ENCODE measurements at places on chromosomes 7 and 10. TPM values are rescaled to one million over a fixed set of nuclear protein-coding genes. Genes with fewer than 3 reads are reported as not detected.

DNA sequence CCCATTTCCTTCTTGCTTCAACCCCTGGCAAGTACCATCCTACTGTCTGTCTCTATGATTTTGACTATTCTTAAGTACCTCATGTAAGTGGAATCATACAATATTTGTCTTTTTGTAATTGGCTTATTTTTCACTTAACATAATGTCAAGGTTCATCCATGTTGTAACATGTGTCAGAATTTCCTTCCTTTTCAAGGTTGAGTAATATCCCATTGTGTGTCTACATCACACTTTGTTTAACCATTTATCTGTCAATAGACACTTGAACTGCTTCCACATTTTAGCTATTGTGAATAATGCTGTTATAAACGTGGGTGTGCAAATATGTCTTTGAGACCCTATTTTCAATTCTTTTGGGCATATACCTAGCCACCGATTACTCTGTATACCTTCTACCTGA, 14.0 kb upstream of the CDK14 start:
- DNase-seq: no peak

DNA sequence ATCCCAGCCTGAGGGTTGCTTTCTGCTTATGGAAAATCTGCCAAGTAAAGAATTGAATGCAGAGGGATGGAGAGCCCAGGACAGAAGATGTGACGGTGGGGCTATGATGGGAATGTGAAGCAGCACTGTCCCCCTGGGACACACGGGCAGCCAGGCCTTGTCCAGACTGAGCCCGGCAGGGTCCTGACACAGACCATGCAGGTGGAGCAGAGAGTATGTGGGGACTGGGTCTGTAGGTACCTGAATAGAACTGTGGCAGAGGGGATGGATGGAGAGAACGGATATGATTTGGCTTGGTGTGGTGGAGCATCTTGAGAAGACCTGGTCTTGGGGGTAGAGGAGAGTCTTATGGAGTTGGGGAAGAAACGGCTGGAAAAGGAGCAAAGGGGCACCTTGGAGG, 732 bp upstream of the LRRC18 start:
- DNase-seq: no peak

DNA sequence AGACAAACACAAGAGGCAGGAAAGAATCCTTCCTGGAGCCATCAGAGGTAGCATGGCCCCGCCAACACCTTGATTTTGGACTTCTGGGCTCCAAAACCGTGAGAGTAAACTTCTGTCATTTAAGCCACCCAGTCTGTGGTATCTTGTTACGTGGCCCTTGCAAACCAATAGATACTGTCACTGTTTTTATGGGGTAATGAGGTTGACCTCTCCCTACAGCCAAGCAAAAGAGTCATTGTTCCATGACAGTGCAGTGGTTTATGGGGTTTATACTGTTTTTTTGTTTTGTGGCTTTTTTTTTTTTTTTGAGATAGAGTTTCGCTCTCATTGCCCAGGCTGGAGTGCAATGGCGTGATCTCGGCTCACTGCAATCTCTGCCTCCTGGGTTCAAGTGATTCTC, 32.8 kb downstream of the KIAA1549 start:
- DNase-seq: no peak

The IDI2 gene
- total RNA-seq: not detected

- DNase-seq: no peak
These were observed 28.4 kb upstream of the PTPRN2 start for GRCh38 chr7:158616050-158616449.

- no peak for DNase-seq
These were observed 1.7 kb upstream of the IGFBP3 start for GRCh38 chr7:45922810-45923209.

- no peak for DNase-seq
These were observed 24.8 kb downstream of the PCBD1 start for GRCh38 chr10:70863470-70864160.

The PNLIPRP3 gene
- not detected for total RNA-seq

The KLF14 gene
- 0.10 TPM for total RNA-seq

The ATRNL1 gene
- 71.3 TPM for total RNA-seq

DNA sequence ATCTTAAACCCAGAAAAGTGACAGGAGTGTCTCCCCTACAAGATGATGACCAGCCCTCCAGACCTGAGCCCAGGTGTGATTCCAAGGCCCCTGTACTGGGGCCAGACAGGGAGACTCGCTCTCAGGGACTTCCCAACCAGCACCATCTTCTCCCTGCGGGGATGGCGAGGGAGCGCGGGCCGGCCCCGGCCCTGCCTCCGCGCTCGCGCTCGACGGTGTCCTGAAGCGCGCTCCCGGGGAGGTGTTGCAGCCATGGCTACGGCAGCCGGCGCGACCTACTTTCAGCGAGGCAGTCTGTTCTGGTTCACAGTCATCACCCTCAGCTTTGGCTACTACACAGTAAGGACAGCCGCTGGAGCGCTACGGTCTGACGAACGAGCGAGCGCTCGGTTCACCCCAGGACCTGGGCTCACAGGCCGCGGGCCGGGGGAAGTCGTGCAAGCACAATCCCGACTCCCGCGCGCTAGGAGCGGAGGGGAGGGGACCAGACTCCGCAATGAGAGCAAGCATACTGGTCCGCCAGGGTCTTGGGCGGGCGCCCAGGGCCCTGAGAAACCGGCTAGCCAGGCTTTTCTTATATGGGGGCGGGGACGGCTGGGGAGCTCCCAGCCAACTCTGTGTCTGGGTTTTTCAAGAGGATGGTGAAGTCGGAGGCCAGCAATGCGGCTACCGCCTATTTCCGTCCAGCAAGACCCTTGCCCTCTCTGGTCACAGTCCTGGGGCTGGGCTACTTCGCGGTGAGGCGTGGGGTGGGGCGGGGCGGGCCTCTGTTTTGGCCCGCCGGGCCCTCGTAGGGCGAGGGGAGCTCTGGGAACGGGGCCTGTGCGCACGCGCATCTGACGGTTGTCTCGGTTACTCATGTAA, at the start of gene TMEM254:
TSS of gene TMEM254 (plus strand) at position 218 of the 864 bp plus-strand sequence. CDS start at position 253, 35 bp downstream.
- peak; percentile 93 for DNase-seq

The NPFFR1 gene
- total RNA-seq: 1.1 TPM

The CCAR1 gene
- total RNA-seq: 52.2 TPM

GRCh38 chr7:80896906-80897598, 21.8 kb downstream of the SEMA3C start:
- no peak for DNase-seq

Measured in ovary (tissue), 10 donors.